NCI-H1694 treated with DMSO at 0.1 percent for 48 hours (cell line): ENCODE measurements at places on chromosomes 7 and 10.

- peak; percentile 44 for DNase-seq
Measured at GRCh38 chr7:140397784-140398750, at the start of gene SLC37A3. Gene SLC37A3, minus strand, starts transcription at chr7:140398530. Its CDS starts 16,004 bp downstream, at chr7:140382526.

- DNase-seq, result no peak
Measured at GRCh38 chr10:133396035-133396624, 2.2 kb downstream of the MTG1 start.

GRCh38 chr10:115831016-115831415 lies 442.0 kb downstream of the GFRA1 start:
- no peak for DNase-seq

GRCh38 chr10:70555371-70555770 lies 47.2 kb downstream of the PRF1 start:
- no peak for DNase-seq

- no peak for DNase-seq
Measured at GRCh38 chr7:78127009-78127408, 328.4 kb downstream of the PHTF2 start.

GRCh38 chr10:79165070-79165778 lies 96.5 kb downstream of the ZMIZ1 start:
- no peak for DNase-seq

- DNase-seq, result no peak
Measured at GRCh38 chr7:153948060-153948459, 104.1 kb upstream of the DPP6 start.

DNA sequence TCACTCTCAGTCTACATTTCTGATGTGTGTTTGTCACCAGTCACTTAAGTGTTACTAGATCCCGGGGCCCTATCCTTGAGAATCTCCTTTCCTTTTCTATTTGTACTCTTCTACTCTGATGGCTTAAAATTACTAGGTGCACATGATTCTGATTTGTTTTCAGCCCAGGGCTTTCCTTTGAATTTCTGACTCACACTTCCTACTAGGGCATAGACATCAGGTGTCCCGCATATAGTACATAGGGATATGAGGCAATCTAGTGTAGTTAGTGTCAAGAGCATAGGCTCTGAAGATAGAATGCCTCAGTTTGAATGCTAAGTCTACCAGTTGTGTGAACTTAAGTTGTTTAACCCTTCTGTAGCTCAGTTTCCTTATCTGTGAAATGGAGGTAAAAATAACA lies 49.4 kb upstream of the LRRN3 start:
- DNase-seq, result no peak

DNA sequence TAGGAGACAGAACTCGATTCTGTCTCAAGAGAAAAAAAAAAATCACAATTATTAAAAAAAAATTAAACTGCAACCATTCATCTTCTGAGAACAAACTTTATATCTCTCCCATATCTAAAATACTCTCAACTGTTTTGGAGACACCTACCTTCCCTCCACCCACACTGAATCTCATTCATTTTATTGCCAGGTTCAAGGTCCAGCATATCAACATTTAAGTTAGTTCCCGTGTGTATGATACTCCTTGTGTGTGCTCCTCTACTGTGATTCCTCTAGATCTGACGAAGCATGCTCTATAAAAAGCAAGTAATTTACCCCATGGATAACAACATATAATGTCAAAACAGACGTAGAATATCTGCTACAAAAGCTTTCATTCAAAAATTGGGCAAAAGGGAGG lies 351.8 kb upstream of the SORCS1 start:
- no peak for DNase-seq

GRCh38 chr10:103757531-103758293 lies 97.7 kb downstream of the SH3PXD2A start:
- peak; percentile 29 for DNase-seq

DNA sequence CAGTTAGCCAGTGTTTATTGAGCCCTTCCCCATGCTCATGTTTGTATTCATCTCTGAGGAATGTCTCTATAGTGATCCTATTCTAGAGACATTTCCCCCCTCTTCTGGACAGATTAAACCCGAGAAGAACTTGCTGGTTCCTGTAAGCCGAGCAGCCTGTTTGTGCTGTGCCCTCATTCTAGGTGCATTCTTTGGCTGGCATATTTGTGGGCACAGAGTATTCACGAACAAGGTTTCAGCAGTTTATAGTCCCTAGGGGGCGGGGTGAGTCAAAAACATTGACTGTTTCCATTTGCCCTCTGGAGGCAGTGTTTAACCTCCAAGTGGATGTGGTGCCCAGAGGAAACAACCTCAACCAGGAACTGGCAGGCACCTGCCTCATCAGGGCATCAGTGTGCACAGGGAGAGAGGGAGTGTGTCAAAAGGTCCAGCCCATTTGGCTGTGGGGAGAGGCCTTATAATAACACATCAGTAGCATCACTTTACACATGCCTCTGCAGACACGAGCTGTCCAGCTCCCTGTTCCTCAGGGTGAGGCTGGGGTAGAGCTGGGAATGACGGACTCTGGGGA lies 273.3 kb upstream of the LRGUK start:
- DNase-seq, result peak; percentile 53

- no peak for DNase-seq
Measured at GRCh38 chr7:171912-172515, 20.4 kb upstream of the FAM20C start.

- no peak for DNase-seq
Measured at GRCh38 chr7:70539205-70539604, 592.7 kb upstream of the GALNT17 start.

DNA sequence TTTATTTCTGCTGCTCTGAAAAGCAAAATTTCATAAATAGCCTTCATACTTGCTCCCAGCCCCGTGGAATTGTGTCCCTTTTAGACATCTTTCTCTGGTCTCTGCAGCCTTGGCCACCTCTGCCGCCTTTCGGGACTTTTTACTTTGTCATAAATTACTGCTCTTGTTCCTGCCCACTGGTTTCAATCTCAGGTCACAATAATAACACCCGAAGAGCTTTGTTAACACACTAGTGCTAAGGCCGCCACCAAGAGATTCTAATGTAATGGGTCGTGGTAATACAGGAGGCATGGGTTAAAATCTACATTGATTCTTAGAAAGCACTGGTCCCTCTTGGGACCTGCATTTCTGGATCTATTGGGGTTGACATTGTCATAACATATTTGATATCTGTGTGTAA lies 276.0 kb upstream of the VWC2 start:
- no peak for DNase-seq

- peak; percentile 72 for DNase-seq
Measured at GRCh38 chr7:47801423-47801822, 146.8 kb downstream of the PKD1L1 start.

GRCh38 chr10:5531558-5532306 lies 7.0 kb downstream of the CALML3 start:
- no peak for DNase-seq

GRCh38 chr10:100901051-100901450 lies 11.7 kb upstream of the SLF2 start:
- DNase-seq, result no peak

DNA sequence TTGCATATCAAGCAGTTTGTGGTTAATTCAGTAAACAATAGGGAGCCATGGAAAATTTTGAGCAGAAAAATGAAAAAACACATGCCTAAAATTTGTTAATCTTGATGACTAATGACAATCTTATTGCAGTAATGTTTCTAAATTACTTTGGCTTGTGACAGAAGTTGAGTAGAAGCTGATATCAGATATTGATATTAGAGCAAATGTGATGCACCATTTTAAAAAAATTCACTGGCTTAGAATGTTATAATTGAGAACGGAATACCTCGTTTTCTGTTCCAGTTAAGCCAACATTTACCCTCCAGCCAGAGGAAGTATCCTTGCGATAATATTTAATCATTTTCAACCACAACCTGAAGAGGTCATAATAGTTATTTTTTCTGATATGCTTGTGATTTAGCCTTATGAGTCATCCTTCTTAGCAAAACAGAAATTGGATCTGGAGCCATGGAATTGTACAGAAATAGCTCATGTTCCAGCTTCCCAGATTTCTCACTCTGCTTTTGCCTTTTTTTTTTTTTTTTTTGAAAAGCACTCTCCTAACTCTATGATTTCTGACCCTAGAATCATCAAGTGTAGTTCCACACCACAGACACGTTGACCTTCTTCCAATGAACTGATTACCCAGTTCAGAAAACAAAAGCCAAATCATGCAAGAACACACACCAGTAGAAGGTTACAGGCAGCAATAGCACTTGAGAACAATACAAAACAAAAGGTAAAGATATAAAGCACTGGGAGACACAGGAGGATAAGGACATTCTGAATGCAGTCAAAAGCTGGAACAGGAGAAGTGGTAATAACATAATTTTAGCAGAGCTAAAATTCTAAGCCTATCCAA lies 96.8 kb upstream of the PHYHIPL start:
- DNase-seq, result no peak

DNA sequence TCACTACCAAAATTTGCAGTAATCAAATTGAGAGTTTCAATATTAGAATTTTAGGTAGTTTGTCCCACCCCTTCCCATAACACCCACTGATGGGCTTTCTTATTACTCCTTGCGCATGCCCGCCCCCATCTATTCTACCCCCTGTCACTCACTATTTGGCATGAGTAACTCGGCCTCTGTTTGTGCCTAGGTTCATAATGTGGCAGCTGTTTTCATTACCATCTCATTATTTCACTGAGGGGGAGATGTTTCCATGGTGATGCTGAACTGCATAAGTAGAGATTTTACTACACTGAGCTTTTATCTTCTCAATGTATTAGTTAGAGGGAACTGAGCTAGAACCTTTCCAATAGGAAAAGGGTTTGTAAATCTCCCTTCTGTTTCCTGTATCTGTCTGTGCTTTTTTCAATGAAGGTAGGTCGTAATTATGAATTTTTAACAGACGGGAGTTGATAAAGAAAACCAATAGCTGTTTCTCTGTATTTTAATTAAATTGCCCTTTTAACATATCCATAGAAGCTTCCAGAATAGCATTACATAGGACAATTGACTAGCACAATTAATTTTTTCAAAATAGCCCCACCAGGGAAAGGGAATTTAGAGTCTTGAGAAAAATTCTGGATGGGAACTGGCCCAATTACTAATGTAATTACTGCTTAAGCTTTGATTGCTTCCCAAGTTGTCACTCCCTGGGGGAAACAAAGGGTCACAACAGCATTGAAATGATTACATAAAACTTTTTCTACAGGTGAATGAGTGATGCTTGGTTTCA lies 33.4 kb downstream of the PRPS1L1 start:
- DNase-seq, result no peak

DNA sequence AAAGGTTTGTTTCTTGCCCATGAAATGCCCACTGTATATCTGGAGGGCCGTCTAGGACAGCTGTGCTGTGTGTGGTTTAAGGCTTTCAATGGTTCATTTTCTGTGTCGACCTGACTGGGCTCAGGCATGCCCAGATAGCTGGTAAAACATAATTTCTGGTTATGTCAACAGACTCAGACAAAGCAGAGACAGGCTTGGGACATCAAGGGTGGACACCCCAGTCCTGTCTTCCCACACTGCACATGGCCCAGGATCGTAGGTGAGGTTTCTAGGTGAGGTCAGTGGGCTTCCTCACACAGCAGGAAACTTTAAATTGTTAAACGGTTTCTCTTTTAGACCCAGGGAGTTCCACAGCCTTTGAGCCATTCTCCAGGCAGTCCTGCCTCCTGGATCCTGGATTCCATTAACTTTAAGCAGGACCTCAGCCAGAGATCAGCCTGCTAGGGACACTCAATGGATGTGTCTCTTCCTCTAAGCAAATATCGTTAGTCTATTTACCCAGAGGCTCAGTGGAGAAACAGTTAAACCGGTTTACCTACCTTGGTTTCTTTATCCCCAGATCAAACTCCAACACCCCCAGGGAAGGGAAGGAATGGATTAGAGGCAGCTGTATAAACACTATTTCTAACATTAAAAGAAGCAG lies 66.4 kb downstream of the ST8SIA6 start:
- no peak for DNase-seq

- DNase-seq, result no peak
Measured at GRCh38 chr7:39172137-39172536, 194.4 kb downstream of the POU6F2 start.

DNA sequence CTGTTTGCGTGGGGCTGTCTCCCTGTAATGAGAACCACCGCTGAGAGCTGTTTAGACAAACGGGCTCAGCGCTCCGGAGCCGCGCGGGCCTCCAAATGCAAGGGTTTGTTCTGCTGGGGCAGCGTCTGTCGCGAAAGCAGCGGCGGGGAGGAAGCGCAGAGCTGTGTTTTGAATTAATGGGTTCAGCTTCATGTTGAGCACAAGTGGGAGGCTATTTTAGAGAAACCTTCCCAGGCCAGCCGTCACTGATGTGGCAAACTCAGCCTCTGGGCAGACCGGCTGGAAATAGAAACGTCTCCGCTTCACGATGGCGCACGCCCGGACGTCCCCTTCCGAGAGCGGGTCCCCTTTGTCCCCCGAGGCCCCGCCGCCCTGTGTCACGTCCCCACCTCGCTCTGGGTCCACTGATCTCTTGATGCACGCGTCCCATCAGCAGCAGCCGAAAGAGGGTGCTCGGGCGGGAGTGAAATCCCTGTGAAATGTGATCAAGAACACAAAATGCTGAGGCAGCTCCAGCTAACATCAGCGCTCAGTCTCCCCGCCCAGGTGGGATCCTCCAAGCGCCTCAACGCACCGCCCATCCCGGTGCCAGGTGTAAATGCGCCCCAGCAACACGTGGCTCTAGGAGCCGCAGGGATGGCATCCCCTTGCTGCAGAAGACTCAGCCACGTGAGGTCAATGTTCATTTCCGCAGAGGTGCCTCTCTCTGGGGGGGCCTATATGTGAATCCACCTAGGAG lies 44.9 kb downstream of the BAMBI start:
- DNase-seq, result no peak

GRCh38 chr10:127254276-127254675 lies 57.9 kb upstream of the INSYN2A start:
- DNase-seq, result no peak

GRCh38 chr10:87684001-87684638 lies 24.4 kb downstream of the PAPSS2 start:
- no peak for DNase-seq

DNA sequence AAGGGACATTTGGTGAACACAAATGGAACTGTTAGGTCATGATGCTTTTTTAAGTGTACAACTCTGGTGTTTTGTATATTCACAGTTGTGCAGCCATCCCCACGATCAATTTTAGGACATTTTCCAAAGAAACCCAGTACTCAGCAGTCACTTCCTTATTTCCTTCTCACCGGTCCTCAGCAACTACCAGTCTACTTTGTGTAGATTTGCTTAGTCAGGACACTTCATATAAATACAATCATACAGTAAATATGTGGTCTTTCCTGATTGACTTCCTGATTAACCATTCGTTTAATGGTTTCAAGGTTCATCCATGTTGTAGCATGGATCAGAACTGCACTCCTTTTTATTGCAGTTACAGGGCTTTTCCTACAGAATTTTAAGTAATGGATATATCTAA lies 14.4 kb downstream of the SGPL1 start:
- no peak for DNase-seq

DNA sequence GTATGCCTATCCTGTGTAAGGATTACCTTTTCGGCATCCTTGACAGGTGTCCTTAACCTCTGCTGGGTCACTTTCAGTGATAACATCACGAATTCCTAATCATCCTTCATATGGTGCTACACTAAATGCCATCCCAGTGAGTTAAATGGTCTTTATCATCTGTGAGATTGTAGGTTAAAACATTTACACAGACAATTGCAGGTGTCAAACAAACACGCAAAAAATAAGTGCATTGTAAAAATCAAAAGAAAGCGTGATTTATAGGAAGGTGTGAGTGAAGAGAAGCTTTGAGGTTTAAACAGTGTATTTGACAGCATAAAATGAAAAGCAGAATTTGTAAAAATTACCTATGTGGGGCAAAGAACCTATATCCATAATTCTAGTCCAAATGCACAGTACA lies 111.5 kb upstream of the IFRD1 start:
- no peak for DNase-seq
